H4 (cell line): ENCODE measurements at places on chromosomes 2 and 18. TPM values are rescaled to one million over a fixed set of nuclear protein-coding genes. Genes with fewer than 3 reads are reported as not detected.

The DSEL gene
- total RNA-seq = 25.1 and 25.8 TPM in 2 replicates

DNA sequence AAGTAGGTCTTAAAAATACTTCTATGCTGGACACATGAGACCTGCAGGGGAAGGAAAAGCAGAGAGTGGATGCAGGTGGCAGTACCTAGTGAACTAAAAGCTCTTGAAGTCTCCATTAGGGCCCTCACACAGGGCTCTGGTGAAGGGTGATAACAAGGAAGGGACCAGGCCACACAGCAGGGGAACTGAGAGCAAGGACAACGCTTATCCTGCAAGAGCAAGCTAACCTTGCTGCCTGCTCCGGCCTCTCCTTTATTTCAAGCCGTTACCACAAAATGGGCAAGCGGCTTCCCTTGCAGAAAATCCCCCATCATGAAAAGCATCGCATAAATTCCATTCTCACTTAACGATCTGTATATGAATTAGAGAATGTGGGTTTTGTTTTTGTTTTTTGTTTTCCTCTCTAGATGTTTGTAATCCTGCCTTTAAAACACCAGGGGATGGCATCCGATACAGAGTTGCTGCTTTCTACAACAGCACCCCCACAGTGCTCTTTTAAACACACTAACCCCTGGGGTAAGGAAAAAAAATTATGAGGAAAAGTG, 64.5 kb downstream of the CACNB4 start:
- DNase-seq = no peak

- no peak for DNase-seq
Observed at GRCh38 chr18:38644875-38645641, 1079.5 kb upstream of the CELF4 start.

- DNase-seq = no peak
Observed at GRCh38 chr2:190535586-190535985, 1.1 kb upstream of the NEMP2 start.

- DNase-seq = no peak
Observed at GRCh38 chr2:187552381-187552780, 1.9 kb downstream of the TFPI start.
